Mesendoderm (in vitro differentiated cells): ENCODE measurements at places on chromosomes 7 and 10.
A peak's percentile ranks its signal among the peaks of the same experiment; 100 is the strongest.

- DNase-seq, result no peak
Observed at GRCh38 chr7:140581411-140581810, 59.2 kb downstream of the DENND2A start.

- no peak for DNase-seq
Observed at GRCh38 chr10:98396096-98397063, 18.6 kb downstream of the PYROXD2 start.

DNA sequence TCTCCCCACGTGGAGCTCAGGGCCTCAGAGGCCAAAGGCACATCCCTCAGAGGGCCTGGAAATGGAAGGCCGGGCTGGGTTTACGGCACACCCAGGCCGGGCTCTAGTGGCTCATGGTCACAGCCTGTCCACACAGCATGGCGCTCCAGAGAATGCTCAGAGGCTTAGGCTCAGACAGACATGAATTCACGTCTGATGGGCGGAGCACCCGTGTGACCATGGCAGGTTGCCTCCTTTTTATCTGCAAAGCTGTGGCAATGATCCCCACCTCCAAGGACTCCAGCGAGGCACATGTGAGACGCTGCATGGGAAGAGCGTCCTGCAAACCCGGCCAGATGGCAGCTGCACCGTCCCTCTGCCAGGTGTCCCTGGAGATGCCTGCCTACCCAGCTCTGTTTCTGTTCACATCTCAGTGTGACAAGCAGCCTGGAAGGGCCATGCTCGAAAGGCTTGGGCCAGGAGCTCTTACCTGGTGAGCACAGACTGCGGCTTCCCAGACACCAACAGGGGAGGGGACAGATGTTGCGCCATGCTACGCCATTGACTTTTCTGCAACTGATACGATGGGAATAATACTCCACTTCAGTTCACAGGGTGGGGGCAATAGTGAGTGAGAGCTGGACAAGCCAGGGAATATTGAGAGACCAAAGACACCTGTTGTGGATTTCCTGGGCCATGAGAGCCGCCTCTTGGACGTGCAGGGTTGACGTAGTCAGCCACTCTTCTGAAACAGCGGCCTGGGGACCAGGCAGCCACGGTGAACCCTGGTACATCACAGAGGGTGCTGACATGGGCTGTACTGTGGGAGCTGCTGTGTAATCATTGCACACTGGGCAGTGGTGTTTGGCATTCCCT lies 34.4 kb upstream of the FAM20C start:
- DNase-seq, result no peak

DNA sequence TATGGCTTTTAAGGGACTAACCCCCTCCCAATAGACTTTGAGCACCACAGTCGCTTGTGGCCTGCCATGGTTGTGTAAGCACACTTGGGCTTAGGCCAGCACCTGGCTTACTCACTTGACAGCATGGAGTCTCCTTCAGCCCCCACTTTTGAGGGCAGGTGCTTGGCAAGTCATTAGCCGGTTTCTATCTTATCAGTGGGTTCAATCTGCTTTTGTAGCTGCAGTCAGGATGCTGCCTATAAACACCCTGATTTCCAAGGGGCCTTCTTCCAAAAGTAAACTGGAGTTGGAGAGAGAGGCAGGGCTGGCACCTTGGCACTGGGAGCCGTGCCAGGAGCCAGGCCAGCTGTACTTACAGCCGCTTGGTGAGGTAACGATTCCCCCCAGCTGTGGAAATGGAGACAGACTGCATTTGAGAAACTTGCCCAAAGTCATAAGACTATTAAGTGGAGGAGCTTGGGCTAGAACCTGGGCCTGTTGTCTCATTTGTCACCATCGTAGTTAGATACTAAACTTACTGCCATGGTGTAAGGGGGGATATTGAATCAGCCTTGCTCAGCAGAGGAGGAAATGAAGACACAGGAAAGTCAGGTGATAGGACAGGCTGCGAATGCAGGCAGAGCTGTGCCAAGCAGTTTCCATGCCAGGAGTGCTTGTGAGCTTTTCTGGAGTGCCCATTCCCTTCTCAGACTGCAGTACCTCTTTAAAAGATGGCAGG lies 92.2 kb upstream of the EFCAB10 start:
- DNase-seq, result no peak

DNA sequence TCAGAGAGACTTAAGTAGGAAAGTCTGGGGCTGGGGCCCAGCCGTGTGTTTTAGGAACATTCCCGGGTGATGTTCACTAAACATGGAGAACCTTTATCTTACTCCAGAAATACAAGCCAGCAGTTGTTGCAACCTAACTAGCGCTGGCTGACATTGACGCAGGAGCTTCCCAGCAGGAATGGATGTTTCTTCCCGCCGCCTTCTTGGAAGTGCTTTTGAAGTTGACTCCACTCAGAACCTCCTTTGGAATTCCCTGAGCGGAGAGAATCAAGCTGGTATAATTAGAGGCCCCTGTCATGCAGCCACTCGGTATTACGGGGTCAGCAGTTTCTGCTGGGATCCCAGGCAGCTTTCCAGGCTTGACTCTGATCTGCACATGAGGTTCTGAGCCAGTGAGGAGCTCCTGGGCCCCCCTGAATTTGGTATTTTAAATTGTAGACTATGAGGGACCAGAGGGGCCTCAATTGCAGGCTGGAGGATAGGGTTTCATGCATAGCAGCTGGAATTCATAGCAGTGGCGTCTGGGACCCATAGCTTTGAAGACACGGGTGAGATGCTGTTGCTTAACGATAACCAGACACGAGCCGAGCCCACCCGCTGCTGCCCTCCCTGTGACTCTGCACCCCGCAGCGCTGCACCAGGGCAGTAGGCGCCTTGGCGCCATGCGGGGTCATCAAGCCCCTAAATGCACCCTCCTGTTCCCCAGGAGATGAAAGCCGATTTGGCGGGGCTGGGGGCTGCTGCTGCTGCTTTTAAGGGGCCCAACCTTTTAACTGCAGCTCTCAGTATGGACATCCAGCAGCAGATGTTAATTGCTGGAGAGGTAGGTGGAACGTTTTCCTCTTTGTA lies 61.8 kb downstream of the EEPD1 start:
- DNase-seq, result no peak

DNA sequence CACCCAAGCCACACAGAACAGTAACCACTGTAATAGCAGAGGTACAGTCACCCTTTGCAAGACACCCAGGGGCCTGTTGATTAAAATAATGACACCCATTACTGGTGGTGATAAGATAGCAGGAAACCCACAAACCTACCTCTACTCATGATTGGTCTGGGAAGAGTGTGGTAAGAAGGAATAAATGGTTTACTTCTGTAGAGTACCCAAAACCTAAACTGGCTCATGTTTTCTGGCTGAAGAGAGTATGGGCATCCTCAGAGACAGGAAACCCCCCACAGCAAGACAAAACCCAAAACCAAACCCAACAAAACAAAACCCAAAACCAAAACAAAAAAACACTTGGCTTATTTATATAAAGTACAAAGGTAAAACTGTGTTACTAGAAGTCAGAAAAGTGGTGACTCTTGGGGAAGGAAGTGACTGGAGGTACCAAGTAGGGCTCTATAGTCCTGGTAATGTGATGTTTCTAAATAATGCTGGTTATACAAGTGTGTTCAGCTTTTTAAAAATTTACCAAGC lies 15.5 kb upstream of the DNAJB12 start:
- peak; percentile 79 for DNase-seq

DNA sequence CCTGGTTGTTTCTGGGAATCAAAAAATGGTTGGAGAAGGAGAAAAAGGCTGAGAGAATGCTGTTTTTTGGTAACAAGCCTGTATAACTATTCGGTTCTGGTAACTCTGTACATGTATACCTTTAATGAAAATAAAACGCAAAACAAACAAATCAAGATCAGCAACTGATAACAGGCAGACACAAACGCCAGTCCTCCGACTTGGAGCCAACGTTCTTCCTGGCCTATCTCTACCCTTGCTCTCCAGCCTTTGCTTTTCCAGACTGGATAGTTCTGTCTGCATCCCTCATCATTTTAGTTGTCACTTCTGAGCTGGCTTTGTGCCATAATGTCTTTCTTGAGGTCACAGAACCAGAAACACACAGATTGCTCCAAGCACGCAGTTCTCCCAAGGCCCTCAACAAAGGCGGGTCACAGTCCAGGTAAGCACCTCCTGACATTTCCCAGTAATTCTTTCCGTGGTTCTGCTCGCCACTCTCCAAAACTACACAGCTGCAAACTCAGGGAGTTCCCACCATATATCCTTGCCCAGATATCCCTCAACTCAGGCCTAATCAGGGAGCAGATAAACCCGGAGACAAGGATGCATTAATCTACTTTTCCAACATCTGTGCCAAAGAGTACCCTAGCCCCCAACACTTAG lies 20.2 kb downstream of the HIP1 start:
- no peak for DNase-seq

DNA sequence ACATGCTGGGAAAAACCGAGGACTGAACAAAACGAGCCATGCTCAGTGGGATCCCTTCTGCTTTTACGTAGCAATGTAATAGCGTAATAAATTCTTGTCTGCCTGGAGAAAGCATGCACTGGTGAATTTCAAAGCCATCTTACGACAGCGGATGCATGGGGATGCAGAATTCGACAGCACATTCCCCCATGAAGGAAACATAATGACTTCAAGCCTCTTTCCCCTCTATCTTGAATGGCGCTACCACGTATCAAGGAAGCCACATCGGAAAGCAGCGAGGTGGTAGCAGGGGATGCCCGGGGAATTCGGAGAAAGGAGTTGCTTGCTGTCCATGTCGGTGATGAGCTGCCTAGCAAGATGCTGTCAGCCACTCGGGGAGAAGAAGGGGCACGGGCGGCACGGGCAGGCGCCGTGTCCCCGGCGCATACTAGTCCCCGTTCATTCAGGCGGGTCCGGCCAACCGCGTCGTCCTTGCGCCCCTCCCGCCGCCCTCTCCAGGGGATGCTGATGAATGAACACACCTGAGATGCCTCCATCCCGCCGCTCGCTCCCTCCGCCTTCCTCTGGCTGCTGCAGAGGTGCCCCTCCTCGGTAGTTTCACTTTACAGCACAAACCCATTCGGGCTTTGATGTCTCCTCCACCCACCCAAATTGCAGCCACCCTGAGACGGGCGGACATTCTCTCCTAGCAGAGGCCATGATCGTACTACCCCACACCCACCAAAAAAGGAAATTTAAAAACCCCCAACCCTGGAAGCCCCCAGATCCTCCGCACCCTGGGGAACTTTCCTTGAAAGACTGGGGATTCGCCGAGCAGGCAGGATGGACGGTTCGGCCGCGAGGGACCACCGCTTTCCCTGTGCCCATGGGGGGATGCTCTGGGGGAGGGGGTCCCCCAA lies 644 bp downstream of the SORBS1 start:
- DNase-seq, result peak; percentile 68

DNA sequence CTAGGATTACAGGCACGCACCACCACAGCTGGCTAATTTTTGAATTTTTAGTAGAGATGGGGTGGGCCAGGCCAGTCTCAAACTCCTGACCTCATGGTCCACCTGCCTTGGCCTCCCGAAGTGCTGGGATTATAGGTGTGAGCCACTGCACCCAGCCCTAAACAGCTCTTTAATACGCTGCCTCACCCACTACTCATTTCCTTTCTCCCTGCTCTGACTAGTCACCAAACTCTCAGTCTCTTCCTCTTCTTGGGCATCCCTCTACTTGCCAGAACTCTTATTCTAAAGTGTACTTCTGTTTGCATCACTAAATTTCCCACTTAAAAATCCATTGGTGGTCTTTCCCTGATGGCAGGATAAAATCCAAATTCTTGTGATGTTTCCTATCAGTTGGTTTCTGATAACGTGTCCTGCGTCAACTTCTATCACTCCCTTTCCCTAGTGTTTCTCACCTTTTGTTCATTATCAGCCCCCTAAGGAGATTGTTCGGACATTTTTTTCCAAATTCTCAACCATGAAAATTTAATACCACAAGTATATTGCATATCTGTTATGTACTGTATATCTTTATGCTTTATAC lies 124.7 kb downstream of the CUBN start:
- DNase-seq, result peak; percentile 90

- DNase-seq, result peak; percentile 58
Observed at GRCh38 chr7:81632418-81632817, 137.4 kb downstream of the HGF start.

DNA sequence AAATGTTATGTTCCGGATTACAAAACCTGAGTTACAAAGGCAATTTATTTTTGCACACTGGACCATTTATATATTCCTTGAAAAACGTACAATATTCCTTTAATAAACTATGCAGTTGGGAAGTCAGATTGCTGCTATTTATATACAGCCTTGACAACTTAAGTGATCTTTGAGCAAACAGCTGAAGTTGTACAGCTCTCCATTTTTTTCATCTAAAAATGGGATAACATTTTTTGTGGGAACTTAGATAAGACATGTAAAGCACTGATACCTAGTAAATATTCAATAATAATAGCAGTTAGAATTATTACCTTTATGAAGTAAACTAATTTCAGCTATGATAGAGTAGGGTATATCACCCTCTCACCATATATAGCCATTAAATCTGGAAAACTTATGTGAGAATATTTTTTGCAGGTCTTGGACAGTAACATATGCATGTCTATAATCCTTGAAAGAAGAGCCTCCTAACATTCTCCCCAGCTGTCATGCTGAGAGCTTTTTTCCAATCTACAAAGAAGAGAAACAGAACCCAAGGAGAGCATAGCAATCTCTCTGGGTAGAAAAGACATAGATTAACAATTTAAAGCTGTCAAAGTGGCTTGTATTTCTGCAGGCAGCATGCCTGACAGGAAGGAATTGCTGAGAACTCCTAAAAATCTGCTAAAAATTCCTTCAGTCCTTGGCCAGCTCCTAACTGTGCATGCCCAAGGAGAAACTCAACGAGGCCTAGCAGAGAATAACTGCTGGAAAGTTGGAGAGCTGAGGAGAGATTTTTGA lies 326.0 kb downstream of the CRPPA start:
- peak; percentile 13 for DNase-seq

DNA sequence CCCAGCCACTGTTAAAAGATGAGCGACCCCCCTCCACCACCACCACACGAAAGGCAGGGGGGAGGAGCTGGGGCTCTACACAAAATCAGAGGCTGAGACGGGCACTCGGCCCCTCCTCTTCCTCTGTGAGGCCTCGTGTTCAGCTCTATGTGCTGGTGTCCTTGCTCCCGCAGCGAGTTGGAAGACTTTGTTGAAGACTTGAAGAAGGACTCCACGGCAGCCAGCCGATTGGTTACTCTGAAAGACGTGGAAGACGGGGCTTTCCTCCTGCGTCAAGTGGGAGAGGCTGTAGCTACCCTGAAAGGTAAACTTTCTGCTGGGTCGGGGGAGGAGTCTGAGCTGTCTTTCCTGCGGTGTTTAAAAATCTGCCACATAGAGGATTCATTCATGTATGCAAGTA lies 203.7 kb downstream of the ARHGAP21 start:
- DNase-seq, result peak; percentile 51
